ENCODE measurements at places on chromosomes 7 and 10.

GRCh38 chr10:86757113-86757972 lies 924 bp downstream of the BMPR1A start:
- DNase-seq: peak; percentile 15

DNA sequence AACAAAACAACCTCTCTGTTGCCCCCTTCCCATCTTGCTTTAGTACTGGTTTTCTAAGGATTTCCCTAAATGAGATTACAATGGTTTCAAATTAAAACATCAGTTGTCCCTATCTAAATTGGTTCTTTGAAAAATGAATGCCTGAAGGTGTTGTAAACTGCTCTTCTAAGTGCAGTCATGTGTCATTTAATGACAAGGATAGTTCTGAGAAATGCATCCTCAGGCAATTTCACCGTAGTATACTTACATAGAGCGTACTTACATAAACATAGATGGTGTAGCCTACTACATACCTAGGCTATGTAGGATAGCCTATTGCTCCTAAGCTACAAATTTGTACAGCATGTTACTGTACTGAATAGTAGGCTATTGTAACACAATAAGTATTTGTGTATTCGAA lies 278.1 kb downstream of the MAGI2 start:
- no peak for DNase-seq

GRCh38 chr10:78436706-78437406 lies 403.2 kb downstream of the RPS24 start:
- no peak for DNase-seq

DNA sequence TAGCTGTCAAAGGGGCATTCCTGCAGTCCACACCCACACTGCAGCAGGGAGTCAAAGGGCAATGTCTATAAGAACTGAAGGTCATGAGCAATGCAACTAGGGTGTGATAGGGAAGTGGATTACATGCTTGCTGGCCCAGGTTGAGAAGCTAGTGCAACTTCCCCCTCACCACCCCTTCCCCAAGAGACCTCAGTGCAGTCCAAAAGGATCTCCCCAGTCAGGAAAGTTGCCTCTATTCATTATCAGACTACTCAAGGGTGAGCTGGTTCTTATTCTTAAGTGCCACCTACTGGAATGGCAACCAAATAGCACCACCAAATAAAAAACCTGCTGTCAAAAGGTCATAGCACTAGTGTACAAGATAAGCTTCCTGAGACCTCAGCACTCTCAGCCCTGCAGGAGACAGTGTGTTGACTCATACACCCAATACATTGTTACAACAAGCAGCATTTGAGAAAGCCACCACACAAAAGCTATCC lies 28.2 kb downstream of the MTERF1 start:
- DNase-seq: peak; percentile 16

GRCh38 chr7:134693256-134693655 lies 46.6 kb downstream of the BPGM start:
- peak; percentile 23 for DNase-seq
